Muscle of leg (tissue), 16 donors: ENCODE measurements at places on chromosomes 4 and X. TPM values are rescaled to one million over a fixed set of nuclear protein-coding genes. Genes with fewer than 3 reads are reported as not detected.

The TADA2B gene
- 21.3 TPM for polyA plus RNA-seq

DNA sequence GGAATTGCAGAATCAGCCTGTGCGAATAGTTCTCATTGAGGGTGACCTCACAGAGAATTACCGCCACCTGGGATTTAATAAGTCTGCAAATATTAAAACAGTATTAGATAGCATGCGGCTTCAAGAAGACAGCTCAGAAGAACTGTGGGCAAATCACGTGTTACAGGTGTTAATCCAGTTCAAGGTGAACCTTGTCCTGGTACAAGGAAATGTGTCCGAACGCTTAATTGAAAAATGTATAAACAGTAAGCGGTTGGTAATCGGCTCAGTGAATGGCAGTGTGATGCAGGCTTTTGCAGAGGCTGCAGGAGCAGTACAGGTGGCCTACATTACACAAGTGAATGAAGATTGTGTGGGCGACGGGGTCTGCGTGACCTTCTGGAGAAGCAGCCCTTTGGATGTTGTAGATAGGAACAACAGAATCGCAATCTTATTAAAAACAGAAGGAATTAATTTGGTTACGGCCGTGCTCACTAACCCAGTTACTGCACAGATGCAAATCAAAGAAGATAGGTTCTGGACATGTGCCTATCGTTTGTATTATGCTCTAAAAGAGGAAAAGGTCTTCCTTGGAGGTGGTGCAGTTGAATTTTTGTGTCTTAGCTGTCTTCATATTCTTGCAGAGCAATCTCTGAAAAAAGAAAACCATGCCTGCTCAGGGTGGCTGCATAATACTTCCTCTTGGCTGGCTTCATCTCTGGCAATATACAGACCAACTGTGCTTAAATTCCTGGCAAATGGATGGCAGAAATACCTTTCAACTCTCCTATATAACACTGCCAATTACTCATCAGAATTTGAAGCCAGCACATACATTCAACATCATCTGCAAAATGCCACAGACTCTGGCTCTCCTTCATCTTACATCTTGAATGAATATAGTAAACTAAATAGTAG, 10.7 kb downstream of the BBS12 start:
- DNase-seq, result no peak

The CSN1S1 gene
- polyA plus RNA-seq, result not detected

- no peak for DNase-seq
These were observed 2.5 kb upstream of the CCDC149 start for GRCh38 chr4:24915121-24915922.

- DNase-seq, result peak; percentile 50
These were observed 138.9 kb downstream of the SMIM20 start for GRCh38 chr4:26052663-26053541.

GRCh38 chr4:83660578-83660977, 124.7 kb downstream of the GPAT3 start:
- DNase-seq, result no peak

GRCh38 chr4:70895405-70895804, 6.8 kb upstream of the MOB1B start:
- DNase-seq, result peak; percentile 75

- peak; percentile 27 for DNase-seq
These were observed 1.5 kb upstream of the EDNRA start for GRCh38 chr4:147479376-147479775.

DNA sequence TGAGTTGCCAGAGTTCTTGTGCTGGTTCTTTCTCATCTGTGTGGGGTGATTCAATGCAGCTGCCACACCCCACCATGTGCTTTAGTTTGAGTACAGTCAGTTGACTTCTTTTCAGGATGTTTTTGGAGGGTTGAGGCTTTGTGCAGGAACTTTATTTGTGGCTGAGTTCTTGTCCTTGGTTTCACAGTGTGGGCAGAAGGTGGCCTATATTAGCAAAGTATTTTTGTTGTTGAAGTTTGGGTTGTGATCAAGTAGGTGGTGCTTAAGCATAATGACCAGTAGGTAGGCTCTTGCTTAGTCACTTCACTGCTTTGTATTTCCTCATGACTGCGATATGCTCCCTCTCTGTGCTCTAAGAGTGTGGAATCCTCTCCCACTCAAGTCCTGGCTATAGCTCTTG, 80.3 kb downstream of the ARHGAP24 start:
- DNase-seq, result no peak

DNA sequence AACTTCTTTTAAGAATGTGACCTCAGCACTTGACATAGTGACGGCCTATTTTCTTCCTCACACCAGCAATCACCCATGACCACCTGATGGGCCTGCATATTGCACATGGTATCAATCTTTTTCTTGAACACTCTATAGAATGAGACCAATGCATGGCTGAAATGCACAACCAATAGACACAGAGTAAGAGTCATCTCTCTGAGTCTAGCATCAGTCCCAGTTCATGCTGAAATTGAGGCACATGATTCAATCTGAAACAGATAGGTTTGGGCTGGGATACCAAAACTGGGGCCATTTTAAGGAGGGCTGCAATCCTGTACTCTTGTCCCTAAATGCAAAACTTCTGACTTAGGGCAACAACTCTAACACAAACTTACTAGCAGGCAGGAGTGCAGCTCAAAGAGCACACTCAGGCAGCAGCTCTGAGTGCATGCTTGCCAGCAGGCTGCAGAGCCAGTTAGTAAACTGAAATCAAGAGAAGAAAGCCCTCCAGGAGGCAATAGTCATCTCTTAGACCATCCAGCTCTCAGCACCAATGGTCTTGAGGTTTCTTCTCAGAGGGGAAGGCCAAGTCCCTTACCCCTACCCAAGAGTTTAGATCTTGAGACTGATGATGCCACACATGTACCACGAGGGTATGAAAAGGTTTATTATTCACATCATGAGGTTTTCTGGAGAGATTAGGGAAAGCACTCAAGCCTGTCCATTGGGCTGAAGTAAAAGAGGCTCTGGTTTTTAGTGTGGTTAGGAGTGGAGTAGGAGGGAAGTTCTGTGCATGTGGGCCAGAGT, 24.7 kb upstream of the GPR101 start:
- DNase-seq, result no peak

The CD38 gene
- 1.0 TPM for polyA plus RNA-seq

DNA sequence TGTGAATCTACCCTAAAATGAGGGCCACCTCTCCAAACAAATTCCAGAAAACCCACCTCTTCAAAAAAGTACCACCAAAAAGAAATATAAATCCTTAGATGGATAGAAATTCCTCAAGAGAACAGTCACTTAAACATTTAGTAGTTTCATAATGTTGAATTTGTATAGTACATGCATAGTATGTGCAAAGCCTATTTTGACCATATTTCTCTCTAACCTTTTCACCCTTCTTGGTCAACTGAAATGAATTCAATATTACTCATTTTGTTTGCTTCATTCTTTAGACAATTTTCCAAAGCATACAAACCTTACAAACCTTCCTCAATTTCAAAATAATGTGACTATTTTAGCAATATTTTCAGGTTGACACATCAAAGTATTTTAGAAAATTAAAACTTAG, 4.1 kb downstream of the RHOXF1 start:
- DNase-seq, result no peak

DNA sequence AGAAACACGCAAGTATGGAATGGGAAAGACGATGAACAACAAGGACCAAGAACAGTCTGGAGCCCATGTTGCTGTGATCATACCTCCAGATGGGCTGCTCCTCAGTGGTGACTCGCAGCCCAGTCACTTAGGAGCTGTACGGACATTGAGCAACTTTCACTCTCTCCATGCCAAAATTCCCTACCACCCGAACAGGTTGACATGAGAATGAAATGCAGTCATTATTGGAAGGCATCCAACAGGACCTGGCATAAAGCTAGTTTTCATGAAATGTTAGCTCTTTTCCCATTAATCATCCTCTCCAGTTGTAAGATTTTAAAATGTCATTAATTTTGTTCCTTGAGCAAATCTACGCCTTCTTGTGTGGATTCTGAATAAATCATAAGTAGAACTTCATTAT, 82.7 kb upstream of the GPM6B start:
- DNase-seq, result no peak

The NOP14 gene
- 26.9 TPM for polyA plus RNA-seq

DNA sequence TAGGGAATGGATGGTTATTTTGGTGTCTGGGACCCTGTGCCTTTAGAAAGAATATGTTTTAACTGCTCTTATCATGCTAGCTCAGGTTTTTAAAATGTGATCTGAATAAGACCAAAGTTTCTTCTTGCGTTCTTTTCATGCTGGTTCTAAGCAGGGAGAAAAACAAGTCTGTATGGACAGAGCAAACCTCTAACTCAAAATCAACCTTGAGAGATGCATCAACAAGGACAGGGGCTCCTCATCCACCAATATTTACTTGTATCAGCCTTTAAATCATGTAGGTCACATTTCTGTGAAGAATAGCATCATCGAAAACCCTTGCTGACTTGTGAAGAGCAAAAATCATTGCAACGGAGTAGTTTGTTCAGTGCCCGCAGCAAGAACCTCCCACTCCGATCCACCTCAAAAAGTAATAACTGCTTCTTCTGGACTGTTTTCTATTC, 1.2 kb downstream of the ATP10D start:
- DNase-seq, result peak; percentile 28

The FABP2 gene
- polyA plus RNA-seq, result 0.08 TPM

DNA sequence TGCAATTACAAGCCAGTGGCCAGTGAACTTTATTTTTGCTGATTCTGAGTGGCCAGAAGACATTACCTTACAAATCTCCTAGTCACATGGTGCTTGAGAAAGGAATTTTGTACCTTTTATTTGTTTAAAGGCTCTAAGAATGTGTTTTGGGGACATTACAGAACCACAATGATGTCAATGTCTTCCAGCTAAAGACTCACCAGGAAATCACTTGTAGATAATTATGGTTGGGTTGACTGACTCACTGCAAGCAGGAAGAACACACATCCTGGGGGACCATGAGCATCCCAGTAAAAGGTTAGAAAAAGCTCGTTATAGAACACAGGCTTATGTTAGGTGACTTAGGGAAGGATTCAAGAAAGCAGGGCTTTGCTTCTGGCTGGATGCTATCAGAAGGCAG, 119.4 kb upstream of the FAM9B start:
- DNase-seq, result no peak

- DNase-seq, result peak; percentile 46
These were observed 29.8 kb upstream of the RELL1 start for GRCh38 chr4:37715889-37716402.

The PROM1 gene
- polyA plus RNA-seq, result 55.4 TPM

DNA sequence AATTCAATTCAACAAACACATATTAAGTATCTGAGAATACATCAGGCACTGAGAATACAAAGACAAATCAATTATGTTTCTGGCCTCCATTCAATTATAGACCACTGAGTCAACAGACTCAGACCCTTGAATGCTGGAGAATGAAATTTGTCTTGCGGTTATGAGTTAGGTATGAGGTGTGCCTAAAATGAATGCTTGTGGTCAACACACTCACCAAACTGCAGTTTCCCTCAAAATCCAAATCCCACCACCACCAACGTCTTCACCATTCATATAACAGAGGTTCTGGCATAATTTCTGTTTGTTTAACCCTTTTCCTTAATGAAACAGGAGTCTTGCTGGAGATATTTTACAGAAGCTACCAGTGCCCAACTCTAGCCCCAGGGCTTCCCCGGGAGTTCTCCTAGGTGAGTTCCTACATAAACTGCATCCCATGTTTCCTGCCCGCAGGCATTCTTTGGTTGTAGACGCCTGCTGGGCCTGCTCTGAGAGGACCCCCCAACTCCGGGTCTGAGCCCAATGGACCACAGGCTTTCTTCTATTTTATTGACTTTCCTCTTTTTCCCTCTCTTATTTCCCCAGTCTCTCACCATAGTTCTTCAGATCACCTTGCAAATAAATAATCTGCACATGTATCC, 119.2 kb downstream of the DDX53 start:
- no peak for DNase-seq

GRCh38 chr4:153221783-153222706, 17.8 kb downstream of the TRIM2 start:
- peak; percentile 93 for DNase-seq

DNA sequence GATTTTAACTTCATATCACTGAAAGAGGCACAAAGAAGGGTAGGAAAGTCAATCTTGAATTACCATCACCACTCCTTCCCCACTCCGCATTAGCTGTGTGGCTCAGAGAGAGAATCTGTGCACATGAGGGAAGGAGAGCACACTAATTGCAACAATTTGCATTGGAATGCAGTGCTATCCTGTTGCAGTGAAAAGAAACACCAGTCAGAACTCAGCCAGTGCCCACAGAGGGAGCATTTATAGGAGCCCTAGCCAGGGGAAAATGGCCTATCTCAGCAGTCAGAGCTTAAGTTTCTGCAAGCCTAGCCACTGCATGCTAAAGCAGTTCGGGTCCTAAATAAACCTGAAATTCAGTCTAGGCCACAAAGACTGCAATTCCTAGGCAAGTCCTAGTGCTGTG, 159.4 kb upstream of the AR start:
- DNase-seq, result no peak

- peak; percentile 16 for DNase-seq
These were observed 292.8 kb upstream of the ARSJ start for GRCh38 chr4:114272226-114272625.

- DNase-seq, result no peak
These were observed 4.8 kb upstream of the RELL1 start for GRCh38 chr4:37690976-37691375.

The FAM236A gene
- polyA plus RNA-seq, result not detected

- no peak for DNase-seq
These were observed 26.0 kb downstream of the LRP2BP start for GRCh38 chr4:185369731-185370130.

The DCAF8L2 gene
- polyA plus RNA-seq, result not detected

The POU3F4 gene
- not detected for polyA plus RNA-seq

The MYOZ2 gene
- polyA plus RNA-seq, result 168 TPM

The JADE3 gene
- polyA plus RNA-seq, result 3.7 TPM

DNA sequence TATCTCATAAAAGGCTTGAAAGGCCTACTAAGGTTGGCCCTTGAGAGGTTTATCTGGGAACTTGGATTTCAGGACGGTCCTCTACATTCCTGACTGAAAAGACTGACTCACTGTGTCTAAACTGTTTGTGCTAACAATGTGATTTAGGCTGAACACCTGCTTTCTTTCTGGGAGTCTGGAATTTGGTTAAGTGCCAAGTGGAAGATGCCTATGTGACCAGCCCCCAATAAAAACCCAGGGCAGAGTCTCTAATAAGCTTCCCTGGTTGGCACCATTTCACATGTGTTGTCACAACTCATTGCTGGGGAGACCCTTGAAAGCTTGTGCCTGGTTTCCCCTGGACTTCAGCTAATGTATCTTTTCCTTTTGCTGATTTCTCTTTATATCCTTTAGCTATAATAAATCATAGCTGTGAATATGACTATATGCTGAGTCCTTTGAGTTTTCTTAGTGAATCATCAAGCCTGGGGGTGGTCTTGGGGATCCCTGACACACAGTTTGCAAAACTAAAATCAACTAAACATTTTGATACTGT, 55.1 kb downstream of the GPR82 start:
- peak; percentile 57 for DNase-seq

The PHOX2B gene
- not detected for polyA plus RNA-seq

DNA sequence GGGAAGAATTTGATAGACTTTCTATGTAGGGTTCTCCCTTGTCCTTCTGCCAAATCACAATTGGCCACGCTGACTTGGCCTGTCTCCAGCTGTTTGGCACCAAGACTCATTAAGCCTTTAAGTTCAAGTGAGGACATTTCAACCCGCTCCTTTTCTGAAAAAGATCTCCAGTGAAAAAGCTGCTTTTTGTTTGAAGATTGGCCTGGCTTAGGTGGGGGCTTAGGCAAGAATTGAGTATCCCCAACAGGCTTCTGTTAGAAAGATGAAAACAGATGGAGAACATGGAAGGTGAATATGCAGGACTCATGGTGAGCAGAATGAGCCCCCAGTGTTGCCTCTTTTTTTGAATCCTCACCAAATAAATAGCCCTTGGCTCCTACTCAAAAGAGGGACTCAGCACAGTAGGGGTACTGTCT, 28.5 kb upstream of the LIMCH1 start:
- DNase-seq, result peak; percentile 62

The IL1RAPL1 gene
- polyA plus RNA-seq, result 0.39 TPM

The DDIT4L gene
- polyA plus RNA-seq, result 11.0 TPM

GRCh38 chr4:41425650-41426049, 112.3 kb upstream of the LIMCH1 start:
- DNase-seq, result peak; percentile 71
